Left lung (tissue), 14 donors: ENCODE measurements at places on chromosomes 4 and X. TPM values are rescaled to one million over a fixed set of nuclear protein-coding genes. Genes with fewer than 3 reads are reported as not detected.

Gene SPOCK3
- polyA plus RNA-seq, result 0.98 TPM

Gene XK
- polyA plus RNA-seq, result 4.1 TPM

DNA sequence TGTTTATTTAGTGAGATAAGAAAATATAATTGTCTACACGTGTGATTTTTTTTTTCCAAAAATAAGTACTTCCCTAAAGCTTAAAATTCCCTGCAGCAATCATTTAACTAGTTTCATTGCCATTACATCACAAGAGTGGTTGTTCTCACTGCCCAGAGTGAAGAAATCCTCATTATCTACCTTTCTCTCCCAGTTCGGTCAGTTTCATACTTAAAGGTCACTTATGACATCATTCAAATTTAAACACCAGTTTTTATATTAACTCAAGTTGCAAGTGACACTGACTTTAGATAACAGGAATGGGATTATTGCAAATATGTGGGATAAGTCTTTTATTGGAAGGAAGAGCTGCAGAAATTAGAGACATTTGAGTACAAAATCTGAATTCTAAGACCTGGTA lies 1699.8 kb upstream of the IGFBP7 start:
- no peak for DNase-seq

DNA sequence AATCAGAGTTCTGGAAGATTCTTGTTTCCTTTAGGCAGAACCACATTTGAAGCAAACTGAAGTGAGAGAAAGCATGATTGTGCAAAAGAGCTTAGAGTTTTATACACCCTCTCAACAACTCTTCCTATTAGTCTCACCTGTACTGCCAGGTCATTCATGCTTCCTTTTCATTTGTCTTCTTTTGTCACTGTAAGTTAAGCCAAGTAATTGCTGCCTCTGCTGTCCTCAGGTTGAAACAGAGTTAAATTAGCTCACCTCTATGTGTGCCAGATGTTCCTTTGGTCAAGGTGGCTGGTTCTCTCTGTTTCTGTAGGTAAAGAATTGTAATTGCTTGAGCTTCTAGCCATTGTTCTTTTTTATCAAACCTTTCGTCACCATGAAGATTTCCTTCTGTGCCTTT lies 41.1 kb upstream of the HPGD start:
- DNase-seq, result no peak

GRCh38 chr4:80014531-80014930 lies 58.5 kb downstream of the ANTXR2 start:
- DNase-seq, result no peak

DNA sequence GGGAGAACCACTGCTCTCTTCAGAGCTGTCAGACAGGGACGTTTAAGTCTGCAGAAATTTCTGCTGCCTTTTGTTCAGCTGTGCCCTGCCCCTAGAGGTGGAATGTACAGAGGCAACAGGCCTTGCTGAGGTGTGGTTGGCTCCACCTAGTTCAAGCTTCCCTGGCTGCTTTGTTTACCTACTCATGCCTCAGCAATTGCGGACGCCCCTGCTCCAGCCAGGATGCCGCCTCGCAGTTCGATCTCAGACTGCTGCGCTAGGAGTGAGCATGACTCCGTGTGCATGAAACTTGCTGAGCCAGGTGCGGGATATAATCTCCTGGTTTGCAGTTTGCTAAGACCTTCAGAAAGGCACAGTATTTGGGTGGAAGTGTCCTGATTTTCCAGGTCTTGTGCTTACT lies 70.9 kb downstream of the MAGEB5 start:
- no peak for DNase-seq
